ENCODE measurements at places on chromosomes 4 and X.

DNA sequence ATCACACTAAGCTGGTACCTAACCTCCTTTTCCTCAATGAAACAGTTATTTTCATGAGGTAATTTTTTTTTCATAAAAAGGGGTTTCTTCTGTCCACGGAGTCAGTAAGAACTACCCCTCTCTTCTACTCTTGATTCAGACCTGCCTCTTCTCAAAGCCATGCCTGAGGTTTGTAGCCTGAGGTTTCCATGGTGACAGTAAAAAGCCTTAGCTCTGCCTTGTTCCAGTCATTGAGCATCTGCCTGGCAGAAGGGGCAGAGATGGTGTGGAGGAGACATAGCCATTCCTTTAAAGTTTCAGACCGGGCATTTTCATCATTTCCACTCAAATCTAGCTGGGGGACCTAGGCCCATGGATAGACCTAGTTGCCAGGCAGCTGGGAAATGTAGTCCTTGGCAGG lies 135.5 kb downstream of the REPS2 start:
- no peak for DNase-seq

DNA sequence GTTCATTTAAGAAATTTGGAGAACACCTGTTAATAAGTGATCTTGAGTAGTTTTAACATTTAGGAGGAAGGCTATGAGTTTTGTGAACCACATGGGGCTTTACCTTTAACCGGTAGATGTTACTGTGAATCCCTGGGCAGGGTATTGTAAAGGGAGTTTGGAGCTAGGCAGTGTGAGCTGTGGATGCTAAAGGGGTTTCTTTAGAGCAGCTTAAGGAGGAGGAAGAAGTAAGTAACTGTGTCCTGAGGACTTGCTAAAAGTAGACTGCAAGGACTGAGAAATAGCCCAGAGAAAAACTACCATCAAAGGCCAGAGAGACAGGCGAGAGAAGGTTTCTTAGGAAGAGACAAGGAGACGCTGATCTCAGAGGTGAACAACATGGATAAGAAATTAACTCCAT lies 5.6 kb downstream of the RHOH start:
- no peak for DNase-seq

- no peak for DNase-seq
Observed at GRCh38 chrX:65667157-65667502, 324 bp upstream of the MSN start.

DNA sequence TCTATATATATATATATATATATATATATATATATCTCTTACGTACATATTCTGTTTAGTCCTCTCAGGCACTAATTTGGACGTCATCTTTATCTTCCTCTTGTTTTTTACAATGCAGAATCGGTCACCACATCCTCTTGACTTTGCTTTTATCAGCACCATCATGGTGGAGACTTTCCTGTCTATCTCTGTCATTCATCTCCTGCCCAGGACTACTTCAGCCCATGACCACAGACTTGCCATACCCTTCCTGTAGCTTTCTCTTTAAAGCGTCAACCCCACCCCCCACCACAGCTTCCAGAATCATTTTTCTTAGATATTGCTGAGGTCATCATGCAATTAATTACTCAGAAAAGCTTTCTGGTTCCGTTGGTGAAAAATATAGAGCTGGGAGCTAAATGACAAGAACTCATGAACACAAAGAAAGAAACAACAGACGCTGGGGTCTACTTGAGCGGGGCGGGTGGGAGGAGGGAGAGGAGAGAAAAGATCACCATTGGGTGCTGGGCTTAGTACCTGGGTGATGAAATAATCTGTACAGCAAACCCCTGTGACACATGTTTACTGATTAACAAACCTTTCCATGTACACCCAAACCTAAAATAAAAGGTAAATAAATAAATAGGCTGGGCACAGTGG lies 30.5 kb upstream of the PRKX start:
- no peak for DNase-seq

All from GM12892 (cell line).